ENCODE measurements at places on chromosomes 2 and 18.
A peak's percentile ranks its signal among the peaks of the same experiment; 100 is the strongest.

DNA sequence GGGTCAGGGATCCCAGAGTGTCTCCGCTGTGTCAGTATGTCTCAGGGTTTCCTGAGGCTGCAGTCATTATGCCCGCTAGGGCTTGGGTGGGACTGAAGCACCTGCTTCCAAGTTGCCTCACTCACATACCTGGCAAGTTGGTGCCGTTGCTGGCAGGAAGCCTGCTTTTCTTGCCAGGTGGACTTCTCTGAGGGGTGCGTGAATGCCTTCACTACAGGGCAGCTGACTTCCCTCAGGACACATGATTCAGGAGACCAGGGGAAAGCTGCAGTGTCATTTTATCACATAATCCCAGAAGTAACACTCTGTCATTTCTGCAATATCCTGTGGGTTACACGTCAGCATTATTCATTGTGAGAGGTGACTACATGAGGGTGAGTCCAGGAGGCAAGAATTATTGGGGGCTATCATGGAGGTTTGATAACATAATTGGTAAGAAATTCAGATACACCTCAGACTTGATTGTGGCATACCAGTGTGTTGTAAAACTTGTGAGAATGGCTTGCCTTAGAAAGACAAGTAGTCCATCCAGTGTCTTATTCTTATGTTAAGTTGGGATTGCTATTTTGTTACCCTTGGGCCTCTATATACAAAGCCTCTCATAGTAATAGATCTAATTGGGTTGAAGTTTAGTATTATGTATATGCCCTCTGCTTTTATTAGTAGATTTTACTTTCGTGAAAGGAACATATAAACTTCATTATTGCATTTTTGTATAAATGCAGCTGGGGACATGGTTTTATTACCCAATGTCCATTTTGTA lies 44.1 kb downstream of the NEDD4L start:
- DNase-seq: no peak

GRCh38 chr2:46806526-46806925 lies 109.1 kb downstream of the MCFD2 start:
- no peak for DNase-seq

DNA sequence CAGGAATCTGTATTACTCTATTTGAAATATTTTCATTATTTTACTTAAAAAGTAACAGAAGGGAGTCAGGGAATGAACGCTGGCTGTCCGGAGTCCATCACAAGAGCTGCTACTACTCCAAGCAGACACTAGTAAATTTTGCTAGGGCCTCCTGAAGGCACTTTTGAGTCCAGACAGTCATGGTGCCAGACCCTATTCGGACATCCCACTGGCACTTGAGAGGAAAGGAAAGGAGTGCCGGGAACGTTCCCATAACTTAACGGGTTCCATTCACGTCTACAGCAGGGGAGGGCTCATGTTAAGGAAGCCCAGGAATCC lies 563 bp upstream of the GMCL1 start:
- no peak for DNase-seq

- DNase-seq: no peak
These were observed 25.3 kb downstream of the SFTPB start for GRCh38 chr2:85642725-85643124.

- peak; percentile 62 for DNase-seq
These were observed 115.4 kb downstream of the CCDC85A start for GRCh38 chr2:56299171-56299691.

DNA sequence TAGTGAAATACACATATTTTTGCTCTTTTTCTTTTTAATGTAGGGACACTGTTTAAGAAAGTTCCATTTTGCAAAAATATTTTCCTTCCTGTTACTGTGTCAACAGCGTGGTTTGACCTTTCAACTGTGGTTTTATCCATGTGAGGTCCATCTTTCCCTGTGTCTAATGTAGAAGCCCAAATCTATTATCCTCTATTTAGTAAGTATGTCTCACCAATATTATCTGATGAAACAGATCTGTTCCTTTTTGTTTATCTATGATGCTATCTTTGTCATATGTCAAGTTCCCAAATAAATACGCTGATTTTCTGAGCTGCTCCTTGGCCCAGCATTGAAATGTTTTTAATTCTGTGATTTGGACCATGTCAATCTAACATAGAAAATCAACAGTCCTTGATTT lies 3.5 kb upstream of the ARHGAP15 start:
- no peak for DNase-seq

DNA sequence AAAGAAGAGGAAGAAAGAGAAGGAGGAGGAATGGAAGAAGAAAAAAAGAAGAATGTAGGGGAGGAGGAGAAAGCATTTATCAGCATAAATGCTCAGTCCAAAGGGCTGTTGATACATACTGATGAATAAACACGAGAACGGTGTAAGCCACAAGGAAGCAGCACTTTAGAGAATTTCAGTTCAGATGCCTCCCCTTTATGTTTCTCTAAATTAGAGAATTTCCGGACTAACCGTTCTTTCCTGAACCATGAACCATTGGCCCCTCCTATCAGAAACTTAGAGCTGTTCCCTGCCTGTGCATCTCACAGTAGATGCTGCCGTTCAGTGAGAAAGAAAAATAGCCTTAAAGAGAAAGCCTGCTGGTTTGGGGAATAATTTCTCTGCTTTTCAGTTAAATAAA lies 49.2 kb upstream of the TUBA3D start:
- no peak for DNase-seq

- no peak for DNase-seq
These were observed 62.5 kb downstream of the STK39 start for GRCh38 chr2:168184681-168185513.

- no peak for DNase-seq
These were observed 100.9 kb downstream of the PID1 start for GRCh38 chr2:229170171-229170570.

DNA sequence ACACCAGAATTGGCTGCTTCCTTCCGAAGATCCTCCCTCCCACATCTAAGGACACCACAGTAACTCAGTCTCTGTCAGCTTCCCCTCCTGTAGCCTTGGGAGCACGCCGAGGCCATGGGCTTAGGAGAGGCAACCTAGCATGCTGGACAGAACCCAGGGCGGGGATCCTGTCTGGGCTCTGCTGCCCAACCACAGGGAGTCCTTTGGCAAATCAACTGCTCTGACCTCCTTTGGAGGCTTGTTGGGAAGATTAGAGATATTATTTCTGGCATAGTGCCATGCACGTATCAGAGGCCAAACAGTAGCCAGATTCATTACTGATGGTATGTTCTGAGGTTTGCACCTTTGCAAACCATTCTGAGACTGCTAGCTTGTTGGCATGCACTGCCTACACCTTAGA lies 262.7 kb upstream of the EPAS1 start:
- DNase-seq: no peak

GRCh38 chr2:52064234-52064633 lies 1032.3 kb upstream of the NRXN1 start:
- DNase-seq: no peak

DNA sequence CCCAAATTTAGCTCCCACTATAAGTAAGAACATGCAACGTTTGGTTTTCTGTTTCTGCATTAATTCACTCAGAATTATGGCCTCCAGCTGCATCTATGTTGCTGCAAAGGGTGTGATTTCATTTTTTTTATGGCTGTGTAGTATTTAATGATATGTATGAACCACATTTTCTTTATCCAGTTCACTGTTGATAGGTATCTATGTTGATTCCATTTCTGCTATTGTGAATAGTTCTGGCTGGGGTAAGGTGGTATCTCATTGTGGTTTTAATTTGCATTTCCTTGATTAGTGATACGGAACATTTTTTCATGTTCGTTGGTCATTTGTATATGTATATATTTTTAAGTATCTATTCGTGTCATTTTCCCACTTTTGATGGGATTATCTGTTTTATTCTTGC lies 674.3 kb downstream of the NUP35 start:
- DNase-seq: no peak

DNA sequence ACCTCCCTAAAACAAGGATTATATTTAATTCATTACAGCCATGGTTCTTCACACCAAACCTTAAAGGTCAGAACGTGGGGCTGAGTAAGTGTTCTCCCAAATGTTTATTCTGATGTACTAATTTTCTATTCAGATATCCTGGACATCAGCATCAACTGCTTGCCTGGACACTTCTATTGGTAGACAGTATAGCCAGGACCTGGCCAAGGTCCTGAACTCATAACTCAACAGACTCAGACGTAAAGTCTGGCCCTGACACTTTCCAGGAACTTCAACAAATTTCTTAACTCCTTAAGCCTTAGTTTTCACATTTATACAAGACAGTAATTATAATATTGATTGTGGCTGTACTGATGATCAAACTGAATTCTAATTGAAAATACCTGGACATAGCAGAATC lies 89.1 kb downstream of the AKAIN1 start:
- DNase-seq: no peak

- DNase-seq: no peak
These were observed 68.5 kb downstream of the KLF7 start for GRCh38 chr2:207097278-207097677.

DNA sequence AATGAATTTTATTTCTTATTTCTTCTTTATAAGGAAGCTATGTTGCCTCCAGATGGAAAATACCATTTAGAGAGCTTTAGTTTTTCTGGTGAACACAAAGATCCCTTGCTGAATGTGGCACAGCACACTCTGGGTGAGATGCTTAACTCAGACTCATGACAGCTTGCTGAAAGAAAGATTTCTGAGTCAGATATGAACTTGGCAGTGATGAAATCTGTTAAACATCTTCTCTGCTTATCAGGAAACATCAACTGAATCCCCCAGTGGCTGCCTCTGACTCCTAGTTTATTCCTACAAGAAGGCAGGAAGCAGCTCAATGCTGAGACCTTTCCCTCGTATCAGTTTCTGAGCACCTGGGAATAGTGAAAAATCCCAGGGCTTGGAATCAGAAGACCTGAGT lies 162.8 kb downstream of the OSR1 start:
- DNase-seq: no peak

DNA sequence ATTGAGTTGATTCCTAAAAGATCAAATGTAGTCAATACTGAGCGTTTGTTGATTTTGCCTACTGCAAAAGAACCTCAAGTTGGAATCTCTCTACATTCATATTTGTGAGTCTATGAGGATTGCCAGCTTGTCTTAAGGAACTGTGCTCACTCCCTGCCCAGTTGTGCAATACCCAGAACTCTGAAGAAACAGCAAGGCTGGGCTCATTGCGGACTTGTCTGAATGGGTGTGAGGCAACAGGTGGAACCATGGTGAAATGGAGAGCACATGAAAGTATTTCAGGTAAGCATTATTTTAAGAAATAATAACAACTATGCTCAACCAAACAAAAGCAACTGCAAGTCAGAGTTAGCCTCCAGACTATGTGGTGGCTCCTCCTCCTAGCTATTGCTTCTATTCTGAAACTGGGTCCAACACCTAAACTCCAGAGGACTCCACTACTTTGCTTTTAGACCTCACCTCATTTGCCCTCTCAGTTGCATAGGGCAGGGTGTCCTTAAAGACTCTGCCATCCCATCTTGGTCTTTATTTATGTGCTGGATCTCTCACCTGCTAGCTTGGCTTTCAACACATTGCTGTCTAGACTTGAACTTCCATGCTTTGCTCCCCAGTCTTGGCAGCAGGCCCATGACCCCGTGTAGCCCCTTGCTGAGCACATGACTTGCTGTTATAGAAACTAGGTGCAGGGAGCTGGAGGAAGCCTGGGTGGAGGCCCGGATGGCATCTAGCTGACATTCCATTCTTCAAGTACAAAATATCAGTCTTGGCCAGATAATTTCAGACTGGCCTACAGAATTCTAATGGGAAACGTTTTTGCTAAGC lies 94.8 kb upstream of the ARL5A start:
- DNase-seq: no peak

GRCh38 chr2:46504685-46505471 lies 25.5 kb downstream of the TMEM247 start:
- no peak for DNase-seq

DNA sequence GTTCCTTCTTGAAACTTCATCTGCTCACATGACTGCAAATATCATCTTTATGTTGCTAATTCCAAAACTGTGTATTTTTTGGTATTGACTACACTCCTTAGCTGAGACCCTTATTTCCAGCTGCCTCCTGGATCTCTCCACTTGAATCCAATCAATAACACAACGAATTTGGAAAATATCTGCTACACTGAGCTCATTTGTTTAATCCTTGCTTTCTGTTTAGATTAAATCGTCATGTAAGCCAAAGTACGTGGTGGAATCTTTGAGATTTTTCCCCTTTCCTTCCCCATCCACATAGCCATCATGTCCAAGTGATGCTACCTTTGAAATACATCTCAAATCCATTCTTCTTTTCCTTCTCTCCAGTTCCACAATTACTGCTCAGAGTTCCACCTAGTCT lies 15.6 kb downstream of the OTX1 start:
- no peak for DNase-seq

- no peak for DNase-seq
These were observed 26.3 kb downstream of the GPR55 start for GRCh38 chr2:230898713-230899091.

GRCh38 chr2:102120261-102120660 lies 22.3 kb upstream of the IL1R1 start:
- no peak for DNase-seq

GRCh38 chr2:17719562-17720371 lies 33.8 kb downstream of the SMC6 start:
- DNase-seq: no peak

- DNase-seq: peak; percentile 4
These were observed 483.3 kb downstream of the PLCL1 start for GRCh38 chr2:198287706-198288105.

- no peak for DNase-seq
These were observed 78.8 kb downstream of the NABP1 start for GRCh38 chr2:191756761-191757160.

DNA sequence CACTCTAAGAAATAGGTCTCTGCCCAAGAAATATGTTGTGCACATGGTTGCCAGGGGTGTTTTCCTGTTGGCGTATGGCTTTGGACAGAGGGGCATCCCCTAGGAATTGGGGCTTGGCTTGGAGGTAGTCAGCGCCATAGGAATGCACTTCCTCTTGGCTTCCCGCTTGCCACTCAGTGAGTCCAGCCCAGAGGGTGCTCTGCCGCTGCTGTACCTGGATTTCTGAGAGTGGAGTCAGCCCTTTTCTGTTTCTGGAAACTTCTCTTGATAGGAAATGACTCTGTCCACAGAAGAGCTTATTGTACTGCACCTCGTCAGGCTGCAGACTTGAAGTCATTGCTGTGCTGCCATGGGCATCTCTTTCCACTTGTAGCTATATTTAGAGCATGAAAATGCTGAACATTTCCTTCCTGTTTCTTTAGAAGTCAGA lies 116.7 kb upstream of the MGAT5 start:
- peak; percentile 46 for DNase-seq

- no peak for DNase-seq
These were observed 5.8 kb upstream of the CCDC88A start for GRCh38 chr2:55425431-55425831.

GRCh38 chr2:107931412-107931811 lies 54.9 kb upstream of the SLC5A7 start:
- no peak for DNase-seq

GRCh38 chr18:22226801-22227200 lies 57.4 kb downstream of the GATA6 start:
- DNase-seq: no peak
